ENCODE measurements at places on chromosomes 1 and 21.
A peak's percentile ranks its signal among the peaks of the same experiment; 100 is the strongest.

GRCh38 chr1:9700340-9700739 is 48.8 kb downstream of the PIK3CD start:
- DNase-seq, result no peak

DNA sequence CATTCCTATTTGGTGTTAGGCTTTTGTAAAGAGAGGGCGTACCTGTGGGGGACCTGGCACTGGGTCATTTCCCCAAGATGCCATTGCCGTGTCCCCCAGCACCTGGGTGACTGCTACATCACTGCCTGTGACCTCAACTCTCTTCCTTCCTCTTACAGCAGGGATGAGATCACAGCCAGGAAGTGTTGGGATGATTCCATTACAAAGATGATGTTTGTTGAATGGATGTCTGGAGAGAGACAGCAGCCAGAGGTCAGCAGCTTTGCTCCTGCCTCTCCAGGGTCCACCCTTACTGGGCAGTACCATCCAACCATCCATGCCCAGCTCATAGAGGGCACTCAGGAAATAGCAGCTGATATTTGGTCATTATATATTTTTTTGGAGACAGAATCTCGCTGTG is 35.1 kb downstream of the TMEM51 start:
- no peak for DNase-seq

- DNase-seq, result no peak
Measured at GRCh38 chr1:903721-904271, 19.9 kb upstream of the SAMD11 start.

- DNase-seq, result no peak
Measured at GRCh38 chr1:69433073-69433472, 134.6 kb upstream of the LRRC7 start.

- no peak for DNase-seq
Measured at GRCh38 chr1:90718411-90719329, 1.6 kb upstream of the BARHL2 start.

GRCh38 chr1:219185486-219186117 is 11.9 kb downstream of the LYPLAL1 start:
- no peak for DNase-seq

DNA sequence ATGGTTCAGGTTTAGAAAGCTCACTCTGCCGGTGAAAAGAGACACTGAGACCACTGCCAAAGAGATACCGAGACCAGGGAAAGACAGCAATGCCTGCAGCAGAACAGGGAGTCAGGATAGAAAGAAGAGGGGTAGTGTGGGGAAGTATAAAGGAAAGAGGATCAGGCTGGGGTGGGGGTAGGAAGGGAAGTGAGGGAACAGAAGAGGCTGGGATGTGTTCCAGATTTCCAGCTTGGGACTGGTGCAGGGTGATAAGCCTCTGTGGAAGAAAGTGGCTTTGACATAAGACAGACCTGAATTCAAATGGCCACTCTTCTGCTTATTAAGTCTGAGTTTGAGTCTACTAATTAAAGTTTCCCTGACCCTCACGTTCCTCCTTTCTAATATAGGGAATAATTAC is 105.9 kb downstream of the PIK3R3 start:
- no peak for DNase-seq

- DNase-seq, result no peak
Measured at GRCh38 chr1:109190189-109190588, 23.5 kb upstream of the SARS1 start.

- DNase-seq, result no peak
Measured at GRCh38 chr1:178417858-178418257, 78.9 kb downstream of the CLEC20A start.

DNA sequence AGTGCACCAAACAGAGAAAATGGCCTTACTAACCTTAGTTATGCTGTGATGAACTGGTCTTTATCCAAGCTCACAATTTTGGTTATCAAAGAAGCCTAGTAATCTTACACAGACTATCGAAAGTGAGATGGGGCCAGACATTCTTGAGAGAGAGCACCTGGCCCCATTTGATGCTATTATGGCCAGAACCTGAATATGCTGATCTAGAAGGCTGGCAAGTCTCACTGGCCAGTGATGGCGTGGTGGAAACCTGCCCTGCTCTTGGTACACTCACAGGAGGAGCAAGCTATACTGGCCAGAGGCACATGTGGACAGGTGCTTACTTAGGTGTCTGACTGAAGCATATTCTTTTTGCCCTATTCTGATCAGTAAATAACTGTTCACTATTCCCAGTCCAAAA is 357.8 kb upstream of the ZRANB2 start:
- no peak for DNase-seq

DNA sequence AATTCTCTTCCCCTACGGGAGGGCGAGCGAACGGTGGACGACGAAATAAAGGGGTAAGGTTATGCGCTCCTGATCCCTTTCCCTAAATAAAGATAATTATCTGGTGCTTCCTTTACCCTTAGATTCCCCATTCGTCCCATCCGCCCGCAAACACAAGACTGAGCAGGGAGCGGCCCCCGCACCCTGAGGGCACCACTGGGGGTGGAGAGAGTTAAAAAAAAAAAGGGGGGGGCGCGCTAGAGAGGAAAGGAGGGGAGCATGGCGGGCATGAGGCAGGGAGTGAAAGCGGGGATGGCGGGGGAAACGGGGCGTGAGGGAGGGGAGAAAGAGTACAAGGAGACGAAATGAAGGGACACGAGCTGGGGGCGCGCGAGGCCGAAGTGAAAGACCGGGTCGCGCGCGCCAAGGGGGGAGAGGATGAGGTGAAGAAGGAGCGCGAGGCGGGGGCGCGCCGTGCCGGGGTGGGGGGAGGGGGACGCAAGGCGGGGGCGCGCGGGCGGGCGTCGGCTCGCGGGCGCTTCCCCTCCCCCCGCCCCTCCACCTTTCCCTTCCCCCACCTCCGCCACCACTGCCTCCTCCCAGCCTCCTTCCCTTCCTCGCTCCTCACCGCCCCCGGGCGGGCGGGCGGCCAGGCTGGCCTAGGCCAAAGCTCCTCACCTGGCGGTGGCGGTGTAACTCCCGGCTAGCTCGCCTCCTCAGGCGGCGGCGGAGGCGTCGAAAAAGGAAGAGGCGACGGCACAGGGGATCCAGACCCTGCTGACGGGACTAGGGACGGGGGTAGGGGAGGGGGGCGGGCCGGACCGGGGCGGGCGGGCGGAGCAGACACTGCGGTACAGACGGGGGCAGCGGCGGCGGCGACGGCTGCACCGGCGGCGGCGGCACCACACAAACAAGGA is 448 bp downstream of the GATAD2B start:
- no peak for DNase-seq

GRCh38 chr1:3790500-3790923 is 5.8 kb downstream of the LRRC47 start:
- no peak for DNase-seq

GRCh38 chr1:20727746-20728316 is 4.7 kb downstream of the SH2D5 start:
- DNase-seq, result no peak

DNA sequence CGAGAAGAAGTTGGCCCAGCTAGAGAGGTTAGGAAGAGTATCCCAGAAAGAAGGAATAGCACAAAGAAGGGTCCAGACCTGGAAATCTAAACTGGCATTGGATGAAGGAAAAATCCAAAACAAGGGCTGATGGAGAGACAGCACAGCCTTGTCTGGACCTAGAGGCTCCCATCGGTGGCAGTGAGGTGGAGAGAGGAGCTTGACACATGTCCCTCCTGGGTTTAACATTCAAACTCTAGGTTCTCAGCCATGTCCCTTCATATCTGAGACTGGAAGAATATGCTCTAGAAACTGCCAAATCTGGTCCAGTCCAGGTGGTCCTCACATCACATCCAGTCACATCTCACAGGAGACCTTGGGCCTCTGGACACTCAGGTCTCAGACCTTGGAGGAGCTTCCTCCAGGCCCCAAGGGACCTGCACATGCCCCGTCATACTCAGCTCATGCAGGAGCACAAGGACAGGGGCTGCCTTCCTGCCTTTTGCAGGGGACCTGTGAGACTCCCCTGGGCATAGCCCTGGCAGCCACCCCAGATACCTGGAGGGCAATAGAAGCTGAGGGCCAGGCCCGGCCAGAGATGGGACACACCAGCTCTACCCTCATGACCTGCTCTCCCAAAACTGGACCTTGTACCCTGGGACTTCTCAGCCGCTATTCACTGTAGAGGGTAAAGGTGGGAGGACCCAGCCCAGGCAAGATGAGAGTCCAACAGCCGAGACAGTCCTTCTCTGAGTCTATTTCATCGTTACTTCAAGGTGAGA is 7.5 kb downstream of the TMEM125 start:
- no peak for DNase-seq

GRCh38 chr1:197024460-197024859 is 42.6 kb downstream of the F13B start:
- no peak for DNase-seq

DNA sequence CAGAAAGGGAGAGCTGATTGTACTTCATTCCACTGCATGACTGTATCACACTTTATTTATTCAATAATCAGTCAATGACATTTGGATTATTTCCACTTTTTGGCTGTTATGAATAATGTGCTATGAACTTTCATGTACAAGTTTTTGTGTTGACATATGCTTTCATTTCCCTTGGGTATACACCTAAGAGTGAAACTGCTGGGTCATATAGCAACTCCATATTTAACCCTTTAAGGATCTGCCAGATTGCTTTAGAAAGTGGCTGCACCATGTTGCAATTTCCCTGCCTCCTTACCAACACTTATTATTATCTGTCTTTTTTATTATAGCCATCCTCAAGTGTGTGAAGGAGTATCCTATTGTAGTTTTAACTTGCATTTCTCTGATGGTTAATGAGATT is 108.8 kb upstream of the KCNK1 start:
- no peak for DNase-seq

GRCh38 chr1:16146279-16147155 is 9.4 kb downstream of the EPHA2 start:
- peak; percentile 82 for DNase-seq

DNA sequence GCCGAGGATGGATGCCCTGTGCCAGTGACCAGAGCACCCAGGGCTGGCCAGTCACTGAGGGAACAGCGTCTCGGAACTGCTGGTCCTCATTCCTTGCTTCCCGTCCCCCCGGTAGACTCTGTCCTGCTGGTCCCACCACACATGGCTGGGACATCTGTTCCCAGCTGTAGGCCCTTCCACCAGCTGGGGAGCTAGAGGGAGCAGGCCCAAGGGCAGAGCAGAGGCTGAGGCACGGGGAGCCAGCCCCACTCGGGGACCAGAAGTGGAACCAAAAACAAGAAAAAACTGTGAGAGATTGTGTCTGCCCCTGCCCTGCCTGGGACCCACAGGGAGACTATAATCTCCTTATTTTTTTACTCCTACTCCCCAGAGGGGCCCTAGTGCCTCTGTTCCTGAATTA is 23.8 kb downstream of the ATP8B2 start:
- DNase-seq, result no peak

- DNase-seq, result no peak
Measured at GRCh38 chr1:177170756-177171535, at the start of gene BRINP2. BRINP2 (plus strand) TSS chr1:177170958; CDS start chr1:177229877, 58,919 bp downstream.
